Transverse colon (tissue), 4 donors: ENCODE measurements at places on chromosomes 1 and 21. TPM values are rescaled to one million over a fixed set of nuclear protein-coding genes. Genes with fewer than 3 reads are reported as not detected.

DNA sequence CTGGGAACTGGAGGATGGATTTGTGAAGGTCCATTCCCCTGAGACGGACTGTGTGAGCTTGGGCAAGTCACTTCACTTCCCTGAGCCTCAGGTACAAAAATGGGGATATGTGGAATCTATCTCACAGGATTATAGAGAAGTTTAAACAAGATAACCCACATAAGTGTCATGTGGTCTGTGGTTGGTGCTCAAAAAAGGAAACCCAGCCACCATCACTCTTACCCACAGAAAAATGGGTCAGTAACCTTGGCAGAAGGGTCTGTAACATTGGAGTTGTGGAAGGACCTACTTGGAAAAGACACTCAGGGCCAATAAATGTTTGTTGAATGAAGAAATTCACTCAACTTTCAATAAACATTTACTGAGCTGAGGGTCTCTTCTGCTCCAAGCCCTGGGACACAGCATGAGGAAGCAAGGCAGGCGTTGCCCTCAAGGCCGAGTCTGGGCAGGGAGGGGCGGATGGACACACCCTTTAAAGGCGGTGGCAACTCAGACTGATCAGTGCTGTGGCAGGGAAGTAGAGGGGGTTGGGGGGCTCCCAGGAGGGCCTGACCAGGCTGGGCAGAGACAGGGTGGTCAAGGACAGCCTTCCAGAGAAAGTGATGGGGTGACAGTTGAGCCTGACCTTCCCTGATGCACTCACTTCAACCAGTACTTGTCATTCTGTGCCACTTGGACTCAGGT, 66.7 kb upstream of the ACOT11 start:
- DNase-seq: peak; percentile 74
- H3K27ac ChIP-seq: no peak overlapping the region
- H3K36me3 ChIP-seq: no peaks in the 10 kb centered on the region
- no peaks in the 10 kb centered on the region for H3K27me3 ChIP-seq
- peaks cover 10% of the 10 kb centered on the region for H3K4me1 ChIP-seq

- H3K4me1 ChIP-seq: peaks cover 16% of the 10 kb centered on the region
- no peaks in the 10 kb centered on the region for H3K36me3 ChIP-seq
- H3K27me3 ChIP-seq: no peaks in the 10 kb centered on the region
- no peak for DNase-seq
These were observed 32.9 kb upstream of the RASAL2 start for GRCh38 chr1:178060789-178061556.

- H3K4me1 ChIP-seq: no peaks in the 10 kb centered on the region
- peaks cover 3% of the 10 kb centered on the region for H3K27me3 ChIP-seq
- no peak for DNase-seq
- no peaks in the 10 kb centered on the region for H3K36me3 ChIP-seq
These were observed 571.4 kb downstream of the PTPRU start for GRCh38 chr1:29807689-29808088.

GRCh38 chr1:175204330-175204729, 11.8 kb upstream of the KIAA0040 start:
- H3K36me3 ChIP-seq: no peaks in the 10 kb centered on the region
- H3K4me1 ChIP-seq: peaks cover 11% of the 10 kb centered on the region
- H3K27ac ChIP-seq: no peak overlapping the region
- no peaks in the 10 kb centered on the region for H3K27me3 ChIP-seq
- no peak for DNase-seq

The TSPAN2 gene
- total RNA-seq: 11.3 TPM

The ARID1A gene
- 43.4 TPM for total RNA-seq

The BEND5 gene
- total RNA-seq: not detected

The FCRL6 gene
- total RNA-seq: 1.4 TPM

The GBP7 gene
- total RNA-seq: not detected

The KCND3 gene
- 3.0 TPM for total RNA-seq
